ENCODE measurements at places on chromosomes 2 and 18. TPM values are rescaled to one million over a fixed set of nuclear protein-coding genes. Genes with fewer than 3 reads are reported as not detected.

- no peak for DNase-seq
- H3K4me3 ChIP-seq, result no peak overlapping the region
- H3K4me1 ChIP-seq, result peaks cover 26% of the 10 kb centered on the region
- peak overlapping the region; percentile 7 for H3K27ac ChIP-seq
- H3K27me3 ChIP-seq, result peaks cover 2% of the 10 kb centered on the region
These were observed 25.1 kb upstream of the ARHGAP25 start for GRCh38 chr2:68709421-68709911.

- H3K27me3 ChIP-seq, result peaks cover 31% of the 10 kb centered on the region
- no peak overlapping the region for H3K27ac ChIP-seq
- DNase-seq, result no peak
- no peaks in the 10 kb centered on the region for H3K36me3 ChIP-seq
- H3K4me1 ChIP-seq, result no peaks in the 10 kb centered on the region
- H3K4me3 ChIP-seq, result no peak overlapping the region
These were observed 81.1 kb downstream of the SEPTIN10 start for GRCh38 chr2:109532728-109533076.

DNA sequence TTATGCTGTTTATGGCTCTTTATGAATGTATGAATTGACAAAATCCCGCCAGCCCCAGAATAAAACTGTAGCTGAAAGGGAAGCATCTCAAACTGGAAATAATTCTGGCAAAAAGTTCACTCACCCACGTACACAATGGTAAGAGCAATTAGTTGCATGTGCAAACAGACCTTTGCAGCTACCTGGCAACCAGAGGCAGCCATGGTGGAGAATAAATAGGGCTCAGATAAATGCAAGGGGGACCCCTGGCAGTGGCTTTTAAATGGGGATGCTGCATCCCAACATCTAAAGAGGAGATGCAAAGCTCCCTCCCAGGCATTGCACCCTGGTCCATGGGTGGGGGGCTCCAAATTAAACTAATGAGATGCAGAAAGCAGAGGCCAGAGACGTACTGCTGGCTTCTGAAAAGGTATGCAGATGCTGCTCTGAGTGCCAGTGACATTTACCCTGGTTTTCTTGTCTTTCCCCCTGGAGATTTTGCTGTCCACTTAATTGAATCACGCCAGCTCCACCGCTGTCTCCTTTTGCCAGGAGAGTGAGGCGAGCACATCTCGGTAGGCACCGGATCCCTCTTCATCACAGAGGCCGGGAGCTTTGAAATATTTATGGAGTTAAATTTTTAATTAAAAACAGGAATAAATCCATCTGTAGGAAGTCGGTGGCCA, 126.6 kb upstream of the NRP2 start:
- no peaks in the 10 kb centered on the region for H3K27me3 ChIP-seq
- no peak for DNase-seq
- no peaks in the 10 kb centered on the region for H3K4me1 ChIP-seq
- no peak overlapping the region for H3K27ac ChIP-seq

DNA sequence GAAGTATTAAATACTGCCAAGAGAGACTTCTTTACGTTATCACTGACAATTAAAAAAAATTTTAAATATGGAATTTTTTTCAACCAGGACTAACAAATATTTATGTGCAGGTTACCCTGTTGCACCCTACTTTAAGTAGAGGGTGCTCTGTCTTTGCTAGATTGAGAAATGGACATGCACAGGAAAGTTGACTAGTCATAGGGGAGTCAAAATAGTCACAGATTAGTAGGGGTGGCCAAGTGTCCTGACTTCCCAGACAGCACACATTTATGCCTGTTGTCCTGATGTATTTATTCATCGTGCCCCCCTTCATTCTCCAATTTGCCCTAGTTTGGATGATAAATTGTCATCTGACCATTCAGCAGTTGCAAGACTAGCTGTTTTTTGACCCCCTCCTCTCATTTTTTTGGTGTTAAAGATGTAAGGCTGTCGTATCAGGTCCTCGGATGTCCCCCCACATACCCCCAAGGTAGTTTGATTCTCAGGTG, 20.3 kb downstream of the CAB39 start:
- peaks cover 47% of the 10 kb centered on the region for H3K36me3 ChIP-seq
- peak overlapping the region; percentile 3 for H3K27ac ChIP-seq
- no peaks in the 10 kb centered on the region for H3K27me3 ChIP-seq
- peaks cover 63% of the 10 kb centered on the region for H3K4me1 ChIP-seq
- no peak overlapping the region for H3K4me3 ChIP-seq
- no peak for DNase-seq

DNA sequence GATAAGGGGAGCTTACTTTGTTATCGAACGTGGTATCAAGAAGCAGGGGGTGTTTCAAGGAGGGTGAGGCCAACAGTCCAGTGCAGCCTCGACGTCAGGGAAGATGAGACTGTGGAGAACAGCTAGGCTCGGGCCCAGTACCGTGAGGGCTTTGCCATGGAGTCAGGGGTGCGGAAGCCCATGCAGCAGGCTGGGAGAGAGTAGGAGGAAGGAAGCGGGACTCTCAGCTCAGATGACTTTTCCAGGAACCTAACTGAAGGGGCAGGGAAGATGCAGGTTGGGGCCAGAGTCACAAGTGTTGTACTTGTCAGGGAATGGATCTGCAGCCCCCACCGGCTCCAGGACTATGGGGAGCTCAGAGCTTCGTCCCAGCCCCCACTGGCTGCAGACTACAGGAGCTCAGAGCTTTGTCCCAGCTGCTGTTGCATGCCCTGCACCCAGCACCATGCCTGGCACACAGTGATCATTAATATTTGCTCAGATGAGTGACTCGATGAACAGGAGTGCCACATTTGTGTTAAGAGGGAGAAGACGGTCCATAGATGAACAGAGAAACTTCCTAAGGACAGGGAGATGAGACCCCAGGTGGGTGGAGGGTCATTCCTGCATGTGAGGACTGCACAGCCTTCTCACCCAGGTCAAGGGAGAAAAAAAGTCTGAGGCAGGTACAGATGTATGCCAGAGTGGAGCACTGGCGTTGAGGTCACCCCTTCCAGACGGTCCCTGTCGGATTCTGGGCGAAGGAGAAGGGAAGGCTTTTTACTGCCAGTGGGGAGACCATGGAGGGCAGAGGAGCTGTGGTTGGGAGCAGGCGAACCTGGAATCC, 36.4 kb downstream of the PTGR3 start:
- no peaks in the 10 kb centered on the region for H3K27me3 ChIP-seq
- H3K36me3 ChIP-seq, result no peaks in the 10 kb centered on the region
- no peak for DNase-seq
- H3K27ac ChIP-seq, result no peak overlapping the region
- H3K4me3 ChIP-seq, result no peak overlapping the region

- H3K27ac ChIP-seq, result peak overlapping the region; percentile 80
- H3K4me3 ChIP-seq, result no peak overlapping the region
- no peaks in the 10 kb centered on the region for H3K36me3 ChIP-seq
- peaks cover 29% of the 10 kb centered on the region for H3K4me1 ChIP-seq
These were observed 37.8 kb downstream of the MAL start for GRCh38 chr2:95063086-95063958.

DNA sequence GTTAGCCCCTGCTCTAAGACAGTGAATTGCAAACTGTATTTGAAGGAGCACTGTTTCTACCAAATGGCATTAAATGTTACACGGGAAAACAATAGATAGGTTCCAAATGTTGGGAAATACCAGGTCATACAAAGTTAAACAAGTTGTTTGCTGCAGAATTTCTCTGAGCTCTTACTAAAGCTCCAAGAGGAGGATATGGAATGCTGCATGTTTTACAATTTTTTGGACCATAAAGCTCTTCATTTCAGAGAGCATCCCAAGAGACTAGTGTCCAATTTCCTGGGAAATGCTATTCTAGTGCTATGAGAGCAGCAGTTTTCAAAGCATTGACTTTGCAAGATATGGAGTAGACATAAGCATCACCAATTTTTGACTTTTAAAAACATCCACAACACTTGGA, 155.6 kb upstream of the CCDC68 start:
- no peak overlapping the region for H3K27ac ChIP-seq
- H3K27me3 ChIP-seq, result no peaks in the 10 kb centered on the region
- no peak for DNase-seq
- H3K4me3 ChIP-seq, result no peak overlapping the region

The CBLN2 gene
- total RNA-seq, result not detected

GRCh38 chr2:146992466-146992865, 852.4 kb upstream of the ACVR2A start:
- no peak overlapping the region for H3K4me3 ChIP-seq
- no peak for DNase-seq
- no peaks in the 10 kb centered on the region for H3K4me1 ChIP-seq
- H3K27me3 ChIP-seq, result no peaks in the 10 kb centered on the region

- peak overlapping the region; percentile 90 for H3K27ac ChIP-seq
- peaks cover 55% of the 10 kb centered on the region for H3K4me1 ChIP-seq
- H3K27me3 ChIP-seq, result no peaks in the 10 kb centered on the region
- peaks cover 47% of the 10 kb centered on the region for H3K36me3 ChIP-seq
These were observed 112.8 kb upstream of the SLC39A10 start for GRCh38 chr2:195543902-195544894.

The ZNF892 gene
- total RNA-seq, result 3.5 TPM

DNA sequence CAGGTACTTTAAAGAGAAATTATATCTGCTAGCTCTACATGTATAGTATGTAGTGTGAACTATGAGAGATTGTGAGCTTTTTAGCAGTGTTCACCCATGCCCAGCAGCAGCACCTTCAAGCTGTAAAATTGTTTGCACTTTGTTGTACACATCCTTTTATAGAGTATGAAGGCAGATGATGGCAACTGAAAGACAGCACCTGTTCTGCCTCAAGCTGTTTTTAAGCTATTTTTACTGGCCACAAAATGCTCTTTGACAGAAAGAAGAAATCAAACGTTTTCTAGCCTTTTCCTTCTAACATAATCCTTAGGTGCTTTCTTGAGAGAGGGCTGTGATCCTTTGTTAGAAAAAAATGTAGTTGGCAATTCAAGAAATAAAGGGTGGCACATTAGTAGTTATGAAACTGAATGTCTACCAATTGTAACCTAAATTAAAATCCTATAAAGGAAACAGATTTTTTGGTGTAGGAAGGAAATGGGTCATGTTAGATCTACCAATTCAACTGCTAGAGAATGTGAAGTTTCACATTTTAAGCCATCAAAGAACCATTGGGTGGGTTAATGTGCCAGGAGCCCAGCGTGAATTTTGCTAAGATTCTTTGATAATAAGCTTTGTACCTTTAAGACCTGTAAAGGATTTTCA, 59.5 kb downstream of the R3HDM1 start:
- H3K4me3 ChIP-seq, result no peak overlapping the region
- H3K27me3 ChIP-seq, result no peaks in the 10 kb centered on the region
- DNase-seq, result no peak
- H3K27ac ChIP-seq, result no peak overlapping the region
- peaks cover 2% of the 10 kb centered on the region for H3K4me1 ChIP-seq
- peaks cover 26% of the 10 kb centered on the region for H3K36me3 ChIP-seq

DNA sequence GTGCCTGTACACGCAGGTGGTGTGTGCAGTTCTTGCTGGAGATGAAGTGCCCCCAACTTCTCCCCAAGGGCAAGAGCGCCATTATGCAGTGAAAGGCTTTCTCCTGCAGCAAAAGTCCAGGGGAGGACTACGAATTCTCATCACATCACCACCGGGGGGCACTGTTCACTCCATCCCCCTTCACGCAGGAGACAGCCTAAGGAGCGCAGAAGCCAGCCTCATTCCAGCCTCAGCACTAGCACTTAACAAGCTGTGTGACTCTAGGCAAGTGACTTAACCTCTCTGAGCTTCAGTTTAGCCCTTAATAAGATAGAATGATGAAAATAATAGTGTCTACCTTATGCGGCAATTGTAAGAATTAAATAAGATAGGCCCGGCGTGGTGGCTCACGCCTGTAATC, 32.3 kb downstream of the DNMT3A start:
- H3K27me3 ChIP-seq, result no peaks in the 10 kb centered on the region
- H3K4me3 ChIP-seq, result no peak overlapping the region
- peak; percentile 77 for DNase-seq
- peaks cover 68% of the 10 kb centered on the region for H3K4me1 ChIP-seq
- peaks cover 31% of the 10 kb centered on the region for H3K36me3 ChIP-seq

GRCh38 chr2:52611759-52612158, 1155.8 kb upstream of the CHAC2 start:
- no peak overlapping the region for H3K4me3 ChIP-seq
- H3K27me3 ChIP-seq, result no peaks in the 10 kb centered on the region
- DNase-seq, result no peak
- no peak overlapping the region for H3K27ac ChIP-seq
- H3K4me1 ChIP-seq, result no peaks in the 10 kb centered on the region

- DNase-seq, result no peak
- no peaks in the 10 kb centered on the region for H3K27me3 ChIP-seq
- H3K27ac ChIP-seq, result no peak overlapping the region
- no peaks in the 10 kb centered on the region for H3K4me1 ChIP-seq
These were observed 94.8 kb upstream of the KCNJ3 start for GRCh38 chr2:154603682-154604081.

GRCh38 chr18:46624127-46624526, 32.9 kb downstream of the LOXHD1 start:
- peaks cover 32% of the 10 kb centered on the region for H3K4me1 ChIP-seq
- no peak overlapping the region for H3K4me3 ChIP-seq
- H3K36me3 ChIP-seq, result no peaks in the 10 kb centered on the region
- no peak for DNase-seq
- H3K27ac ChIP-seq, result peak overlapping the region; percentile 80

- H3K36me3 ChIP-seq, result no peaks in the 10 kb centered on the region
- no peak overlapping the region for H3K4me3 ChIP-seq
- peaks cover 2% of the 10 kb centered on the region for H3K27me3 ChIP-seq
- DNase-seq, result no peak
These were observed 172.0 kb downstream of the SLC4A10 start for GRCh38 chr2:161796192-161796591.

DNA sequence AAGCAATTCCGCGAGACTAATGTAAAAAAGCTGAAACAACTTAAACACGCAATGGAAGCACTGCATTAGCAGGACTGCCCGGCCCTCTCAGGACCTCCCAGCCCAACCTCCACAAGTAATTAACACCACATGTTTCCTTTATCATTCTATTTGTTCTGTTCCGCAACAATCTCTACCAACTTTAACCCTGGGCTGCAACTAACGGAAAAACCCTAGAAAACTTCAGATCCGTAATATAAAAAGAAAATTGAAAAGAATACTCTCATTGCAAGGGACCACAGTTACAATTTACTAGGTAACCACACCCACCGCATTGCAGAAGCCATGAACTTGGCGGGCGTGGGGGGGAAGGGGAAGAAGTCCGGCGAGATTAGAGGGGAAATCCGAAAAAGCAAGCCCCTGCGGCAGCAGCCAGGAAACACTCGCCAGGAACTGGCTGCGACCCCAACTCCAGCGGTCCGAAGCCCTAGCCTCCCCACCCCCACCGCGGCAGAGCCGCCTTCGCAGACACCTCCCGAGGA, 1.2 kb downstream of the EPB41L3 start:
- no peak overlapping the region for H3K4me3 ChIP-seq
- no peak for DNase-seq
- H3K27ac ChIP-seq, result no peak overlapping the region
- no peaks in the 10 kb centered on the region for H3K36me3 ChIP-seq

- peaks cover 16% of the 10 kb centered on the region for H3K36me3 ChIP-seq
- peaks cover 76% of the 10 kb centered on the region for H3K4me1 ChIP-seq
- DNase-seq, result peak; percentile 58
- peak overlapping the region; percentile 69 for H3K27ac ChIP-seq
- H3K27me3 ChIP-seq, result no peaks in the 10 kb centered on the region
These were observed 70.2 kb downstream of the SPATS2L start for GRCh38 chr2:200376513-200377354.

The KCNE4 gene
- not detected for total RNA-seq

The BMP10 gene
- total RNA-seq, result not detected

The MALL gene
- not detected for total RNA-seq
